ENCODE measurements at places on chromosomes 1 and 21.
A peak's percentile ranks its signal among the peaks of the same experiment; 100 is the strongest.

DNA sequence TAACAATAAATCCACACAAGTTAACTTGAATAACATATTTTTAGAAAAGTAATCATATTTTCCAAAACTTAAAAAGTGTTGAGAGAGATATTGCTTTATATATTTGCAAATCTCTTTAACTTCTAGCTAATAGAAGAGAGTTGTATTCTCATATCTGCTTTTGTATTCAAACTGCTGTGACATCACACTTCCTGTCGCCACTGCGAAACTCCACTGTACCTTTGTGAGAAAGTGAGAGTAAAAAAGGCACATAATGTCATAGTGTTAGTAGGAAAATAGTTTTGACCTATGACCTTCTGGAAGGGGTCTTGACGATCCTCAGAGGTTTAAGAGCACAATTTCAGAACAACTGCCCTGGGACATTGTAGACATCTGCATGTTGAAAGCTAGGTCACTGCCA, 21.6 kb downstream of the AK5 start:
- no peak for DNase-seq

- DNase-seq: no peak
These were observed 5.5 kb upstream of the TRAPPC10 start for GRCh38 chr21:44006656-44007055.

DNA sequence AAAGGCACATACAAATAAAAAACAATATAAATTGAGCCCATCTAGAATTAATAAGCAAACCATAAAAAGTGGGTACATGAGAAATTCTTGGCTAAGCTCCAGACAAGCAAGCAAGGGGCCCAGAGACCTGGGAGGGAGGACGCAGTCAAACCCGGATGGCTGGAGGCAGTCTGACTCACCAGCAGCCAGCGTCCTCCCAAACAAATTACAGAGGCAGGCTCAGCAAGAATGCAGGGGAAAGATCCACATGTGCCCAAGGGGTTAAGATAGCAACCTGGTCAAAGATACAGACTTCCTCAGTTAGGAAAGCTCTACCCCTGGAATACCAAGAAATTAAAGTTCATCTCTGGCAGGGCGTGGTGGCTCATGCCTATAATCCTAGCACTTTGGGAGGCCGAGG, 7.4 kb upstream of the TIAM1 start:
- DNase-seq: no peak

DNA sequence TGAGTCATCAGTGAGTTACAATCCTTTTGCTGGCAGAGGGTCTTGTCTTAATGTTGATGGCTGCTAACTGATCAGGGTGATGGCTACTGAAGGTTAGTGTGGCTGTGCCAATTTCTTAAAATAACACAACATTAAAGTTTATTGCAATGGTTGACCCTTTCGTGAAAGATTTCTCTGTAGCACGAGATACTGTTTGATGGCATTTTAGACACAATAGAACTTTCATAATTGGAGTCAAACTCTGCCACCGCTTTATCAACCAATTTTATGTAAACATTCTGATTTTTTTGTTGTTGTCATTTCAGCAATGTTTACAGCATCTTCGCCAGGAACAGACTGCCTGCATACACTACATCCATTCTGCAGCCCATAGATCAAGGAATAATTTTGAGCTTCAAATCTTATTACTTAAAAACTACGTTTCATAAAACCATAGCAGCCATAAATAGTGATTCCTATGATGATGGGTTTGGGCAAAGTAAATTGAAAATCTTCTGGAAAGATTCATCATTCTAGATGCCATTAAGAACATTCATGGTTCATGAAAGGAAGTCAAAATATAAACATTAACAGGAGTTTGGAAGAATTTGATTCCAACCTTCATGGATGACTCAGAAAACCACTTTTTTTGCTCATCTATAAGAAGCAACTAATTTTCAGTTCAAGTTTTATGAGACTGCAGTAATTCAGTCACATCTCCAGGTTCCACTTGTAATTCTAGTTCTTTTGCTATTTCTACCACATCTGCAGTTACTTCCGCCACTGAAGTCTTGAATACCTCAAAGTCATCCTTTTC, 85.9 kb downstream of the TYW3 start:
- DNase-seq: no peak

DNA sequence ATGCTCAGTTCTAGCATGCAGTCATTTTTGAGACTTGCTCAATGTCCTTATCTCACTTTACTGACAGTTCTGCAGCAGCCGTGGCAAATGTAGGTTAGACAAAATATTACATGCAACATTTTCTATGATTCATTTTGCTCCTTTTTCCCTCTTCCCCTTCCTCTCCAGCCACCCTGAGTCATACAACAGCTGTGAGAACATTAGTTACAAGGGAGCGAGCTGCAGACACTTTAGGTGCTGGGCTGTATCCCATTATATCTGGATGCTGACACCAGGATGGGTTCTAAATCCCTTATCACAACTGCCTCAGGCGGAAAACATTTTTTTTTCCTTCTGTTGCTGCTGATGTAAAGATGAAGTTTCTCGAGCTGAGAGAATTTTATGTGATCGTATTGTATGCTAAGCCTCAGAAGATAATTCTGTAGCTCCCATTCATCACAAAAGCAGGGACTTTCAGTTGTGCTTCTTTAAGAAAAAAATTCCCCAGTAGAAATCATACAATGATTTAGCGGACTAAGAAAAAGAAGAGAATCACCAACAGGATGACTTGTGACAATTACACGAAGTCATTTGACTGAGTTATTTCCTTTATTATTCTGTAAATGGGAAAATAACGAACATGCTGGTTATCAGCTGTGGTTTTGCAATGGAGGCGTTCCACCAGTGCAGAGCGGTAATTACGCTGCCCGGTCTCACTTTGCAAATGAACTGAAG, 345.0 kb downstream of the DISC1 start:
- DNase-seq: no peak

- DNase-seq: no peak
These were observed 35.7 kb upstream of the VAV3 start for GRCh38 chr1:108000620-108001111.

- no peak for DNase-seq
These were observed 339 bp upstream of the RNPC3 start for GRCh38 chr1:103525114-103525606.

GRCh38 chr1:197961449-197961848, 44.3 kb downstream of the LHX9 start:
- no peak for DNase-seq

DNA sequence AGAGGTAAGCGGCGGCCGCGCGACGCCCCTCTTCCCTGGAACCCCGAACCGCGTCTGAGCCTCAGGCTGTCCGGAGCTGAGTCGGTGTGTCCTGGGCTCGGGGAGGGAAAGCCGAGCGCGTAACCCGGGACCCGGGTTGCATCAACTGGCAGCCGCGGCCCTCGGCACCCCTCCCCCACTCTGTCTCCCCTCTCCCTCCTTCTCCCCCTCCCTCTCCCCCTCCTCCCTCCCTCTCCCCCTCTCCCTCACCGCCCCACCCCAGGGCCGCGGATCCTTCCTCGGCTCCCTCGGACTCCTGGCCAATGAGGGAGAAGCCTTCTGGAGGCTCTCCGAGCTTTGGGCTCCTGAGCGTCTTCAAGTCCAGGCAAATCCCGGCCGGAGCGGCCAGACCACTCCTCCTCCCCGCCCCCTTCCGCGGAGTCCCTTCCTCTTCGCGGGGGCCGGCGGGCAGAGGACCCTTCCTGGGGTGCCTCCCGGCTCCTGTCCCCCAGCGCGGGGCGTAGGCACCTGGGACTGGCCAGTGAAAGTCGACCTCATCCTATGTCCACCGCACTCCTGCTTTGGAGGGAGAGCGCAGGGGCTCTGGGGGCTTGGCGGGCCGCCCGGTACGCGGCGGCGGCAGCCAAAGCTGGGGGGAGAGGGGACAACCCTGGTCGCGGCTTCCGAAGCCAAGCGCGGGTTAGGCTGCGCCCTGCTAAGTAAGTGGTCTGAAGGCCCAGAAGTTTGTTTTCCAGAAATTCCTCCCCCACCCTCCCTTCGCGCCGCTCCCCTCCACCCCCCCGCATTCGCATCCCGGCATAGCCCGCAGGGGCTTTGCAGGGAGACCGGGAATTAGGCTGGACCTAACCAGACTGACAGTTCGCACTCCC, 850 bp downstream of the SESN2 start:
- DNase-seq: no peak

- no peak for DNase-seq
These were observed 32.1 kb downstream of the PCSK9 start for GRCh38 chr1:55071477-55071876.

- no peak for DNase-seq
These were observed 862 bp upstream of the ID3 start for GRCh38 chr1:23559985-23560741.

GRCh38 chr1:84272401-84272800, 29.1 kb upstream of the SAMD13 start:
- DNase-seq: no peak

GRCh38 chr1:180188091-180188506, 33.4 kb downstream of the QSOX1 start:
- no peak for DNase-seq

- DNase-seq: no peak
These were observed 19.4 kb downstream of the ZBTB40 start for GRCh38 chr1:22471078-22471477.

- DNase-seq: no peak
These were observed 986 bp upstream of the TRAPPC10 start for GRCh38 chr21:44011123-44011522.

DNA sequence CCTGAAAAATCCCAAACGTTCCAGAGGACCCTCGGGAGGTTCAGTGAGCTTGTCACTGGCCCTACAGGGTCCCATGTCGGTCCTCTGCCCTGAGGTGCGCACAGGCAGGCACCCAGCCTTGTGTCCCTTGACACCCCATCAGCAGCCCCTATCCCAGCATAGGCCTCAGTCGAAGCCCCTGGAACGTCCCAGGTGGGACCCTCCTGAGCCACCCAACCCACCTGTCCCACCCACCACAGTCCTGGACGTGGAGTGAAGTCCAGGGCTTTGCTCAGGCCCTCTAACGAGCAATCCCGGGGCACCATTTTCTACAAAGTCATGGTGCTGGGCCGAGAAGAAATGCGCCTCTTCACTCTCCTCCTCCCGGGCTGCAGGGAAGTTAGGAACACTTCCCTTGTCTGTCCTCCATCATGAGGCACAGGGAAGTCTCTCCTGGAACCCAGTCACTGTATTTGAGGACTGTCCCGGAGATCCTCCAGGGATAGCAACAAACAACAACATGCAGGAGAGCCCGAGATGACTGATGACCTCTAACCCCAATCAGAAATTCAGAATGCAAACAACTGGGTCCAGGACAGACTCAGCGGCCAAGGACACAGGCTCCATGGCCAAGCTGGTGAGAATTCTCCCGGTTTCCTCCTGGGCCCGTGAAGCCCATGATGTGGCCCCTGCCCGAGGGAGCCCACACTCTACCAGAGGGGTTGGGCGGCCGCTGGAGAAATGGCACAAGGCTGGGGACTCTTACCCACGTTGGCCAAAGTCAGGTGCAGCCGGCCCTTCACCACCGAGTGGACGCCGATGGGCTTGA, 105.5 kb downstream of the NPHP4 start:
- DNase-seq: no peak

- DNase-seq: peak; percentile 55
These were observed 338 bp upstream of the TOR1AIP1 start for GRCh38 chr1:179881642-179882252.

DNA sequence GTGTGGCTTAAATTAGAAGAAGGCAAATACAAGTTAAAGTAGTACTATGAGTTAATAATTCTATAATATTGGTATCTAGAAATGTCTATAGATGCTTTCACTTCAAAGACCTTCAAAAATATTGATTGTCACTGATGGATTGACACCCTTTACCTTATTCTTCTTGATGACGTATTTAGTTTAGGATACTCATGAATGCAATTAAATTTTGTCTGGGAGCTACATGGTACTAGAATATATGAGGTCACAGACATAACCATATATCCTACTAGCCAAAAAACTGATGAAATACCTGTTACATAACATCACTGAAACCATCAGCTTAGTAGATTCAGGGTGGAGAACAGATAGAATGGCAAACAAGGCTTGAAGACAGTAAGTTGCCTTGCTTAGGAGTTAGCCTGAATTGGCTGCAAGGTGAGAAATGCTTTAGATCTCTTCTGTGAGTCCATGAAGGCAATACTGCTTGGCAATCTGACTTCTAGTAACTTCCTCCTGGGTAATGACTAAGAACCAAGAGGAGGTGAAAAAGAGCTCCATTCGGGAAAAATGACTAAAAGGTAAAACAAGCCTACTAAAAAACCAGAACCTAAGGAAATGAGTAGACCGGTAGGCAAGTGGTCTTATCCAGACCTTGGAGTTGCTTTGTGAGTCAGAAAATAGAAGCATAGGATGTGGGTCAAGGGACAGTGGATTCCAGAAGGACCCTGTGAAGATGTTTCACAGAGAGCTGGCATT, 16.9 kb upstream of the ARHGAP29 start:
- no peak for DNase-seq

Data from HCT116 (cell line).